ENCODE measurements at places on chromosomes 1 and 21. TPM values are rescaled to one million over a fixed set of nuclear protein-coding genes. Genes with fewer than 3 reads are reported as not detected.

POGK gene
- 23.8 TPM for total RNA-seq

DDOST gene
- total RNA-seq = 319 TPM

DPYD gene
- total RNA-seq = 64.2 TPM

CA6 gene
- total RNA-seq = not detected

LCE4A gene
- not detected for total RNA-seq

CCDC27 gene
- not detected for total RNA-seq

EDARADD gene
- total RNA-seq = not detected

CYP4A11 gene
- total RNA-seq = not detected

ZNF695 gene
- total RNA-seq = 2.6 TPM

Data from fibroblast of lung (primary cell).